ENCODE measurements at places on chromosomes 4 and X. TPM values are rescaled to one million over a fixed set of nuclear protein-coding genes. Genes with fewer than 3 reads are reported as not detected.

DNA sequence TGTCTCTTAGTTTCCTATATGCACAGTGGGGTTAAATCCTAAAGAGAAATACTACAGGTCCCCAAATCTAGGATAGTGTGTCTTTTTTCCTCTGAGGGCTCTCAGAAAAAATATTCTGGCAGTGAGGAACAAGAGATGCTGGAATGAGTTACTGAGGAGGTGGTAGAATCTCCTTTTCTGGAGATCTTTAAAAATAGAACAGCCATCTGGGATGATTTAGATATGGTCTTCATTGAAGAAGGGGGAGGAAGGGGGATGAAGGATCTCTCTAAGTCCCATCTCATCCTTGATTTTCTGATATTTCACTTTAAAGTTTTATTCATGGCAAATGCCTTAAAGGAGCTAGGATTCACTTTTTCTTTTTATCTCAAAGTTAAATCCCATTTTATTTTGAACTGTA, 235.0 kb downstream of the MAML3 start:
- H3K27me3 ChIP-seq, result no peaks in the 10 kb centered on the region
- peak overlapping the region; percentile 10 for H3K27ac ChIP-seq
- H3K4me3 ChIP-seq, result no peak overlapping the region
- no peaks in the 10 kb centered on the region for H3K36me3 ChIP-seq
- no peak for DNase-seq

GRCh38 chr4:92091335-92091734, 212.4 kb upstream of the GRID2 start:
- H3K27ac ChIP-seq, result no peak overlapping the region
- no peaks in the 10 kb centered on the region for H3K4me1 ChIP-seq
- H3K4me3 ChIP-seq, result no peak overlapping the region
- H3K27me3 ChIP-seq, result no peaks in the 10 kb centered on the region
- H3K36me3 ChIP-seq, result no peaks in the 10 kb centered on the region
- no peak for DNase-seq

GRCh38 chr4:101753721-101754120, 36.8 kb upstream of the BANK1 start:
- no peak for DNase-seq
- no peaks in the 10 kb centered on the region for H3K36me3 ChIP-seq
- no peaks in the 10 kb centered on the region for H3K27me3 ChIP-seq
- H3K4me3 ChIP-seq, result no peak overlapping the region

GRCh38 chrX:15973299-15973698, 118.7 kb upstream of the AP1S2 start:
- H3K27me3 ChIP-seq, result no peaks in the 10 kb centered on the region
- H3K36me3 ChIP-seq, result no peaks in the 10 kb centered on the region
- no peak overlapping the region for H3K27ac ChIP-seq
- H3K4me1 ChIP-seq, result no peaks in the 10 kb centered on the region

- no peaks in the 10 kb centered on the region for H3K4me1 ChIP-seq
- H3K27me3 ChIP-seq, result peaks cover 3% of the 10 kb centered on the region
- DNase-seq, result no peak
- H3K27ac ChIP-seq, result no peak overlapping the region
These were observed 15.5 kb upstream of the RBBP7 start for GRCh38 chrX:16885628-16886027.

DNA sequence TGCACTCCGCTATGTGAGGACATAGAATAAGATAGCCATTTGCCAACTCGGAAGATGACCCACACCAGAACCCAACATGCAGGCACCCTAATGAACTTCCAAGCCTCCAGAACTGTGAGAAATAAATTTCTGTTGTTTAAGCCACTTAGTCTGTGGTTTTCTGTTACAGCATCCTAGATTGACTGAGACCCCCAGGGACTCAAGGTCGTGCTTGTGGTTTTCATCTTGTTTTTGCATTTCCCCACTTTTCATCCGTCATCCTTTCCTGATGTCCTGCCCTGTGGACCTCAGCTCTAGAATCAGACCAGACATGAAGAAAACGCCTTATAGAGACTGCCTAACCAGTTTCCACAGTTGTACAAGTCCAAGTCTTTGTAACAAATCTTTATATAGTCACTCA, 54.4 kb downstream of the MCUB start:
- H3K4me1 ChIP-seq, result no peaks in the 10 kb centered on the region
- no peaks in the 10 kb centered on the region for H3K27me3 ChIP-seq
- no peaks in the 10 kb centered on the region for H3K36me3 ChIP-seq
- no peak overlapping the region for H3K4me3 ChIP-seq
- DNase-seq, result no peak

DNA sequence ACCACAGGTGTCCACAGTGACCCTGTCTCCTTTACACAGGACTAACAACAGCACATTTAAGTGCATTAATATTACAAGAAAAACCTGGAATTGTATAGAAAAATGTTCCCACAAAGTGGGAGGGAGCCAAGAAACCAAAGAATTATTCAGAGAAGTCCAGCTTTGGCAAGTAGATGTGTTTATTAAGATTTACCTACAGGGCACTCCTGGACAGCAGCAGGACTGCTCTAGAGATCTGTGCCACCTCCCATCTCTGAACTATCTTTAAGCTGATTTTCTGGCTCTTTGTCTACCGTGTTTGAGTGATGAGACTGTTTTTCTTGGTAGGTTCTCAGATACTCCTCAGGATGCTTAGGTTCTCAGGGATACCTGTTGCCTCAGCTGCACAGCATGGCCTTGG, 38.3 kb upstream of the HPSE start:
- H3K27me3 ChIP-seq, result no peaks in the 10 kb centered on the region
- H3K4me1 ChIP-seq, result no peaks in the 10 kb centered on the region
- no peak overlapping the region for H3K4me3 ChIP-seq
- H3K27ac ChIP-seq, result no peak overlapping the region
- no peaks in the 10 kb centered on the region for H3K36me3 ChIP-seq

Gene PLAC8
- 2.1 TPM for total RNA-seq

Gene C4orf36
- total RNA-seq, result 0.35 TPM

Gene LAS1L
- total RNA-seq, result 14.3 TPM

Gene F11
- 10.2 TPM for total RNA-seq

Data from pancreas (tissue), 10 donors.